ENCODE measurements at places on chromosomes 3 and 15.
A peak's percentile ranks its signal among the peaks of the same experiment; 100 is the strongest.

- DNase-seq, result no peak
Measured at GRCh38 chr3:10915376-10915775, 77.2 kb upstream of the SLC6A1 start.

DNA sequence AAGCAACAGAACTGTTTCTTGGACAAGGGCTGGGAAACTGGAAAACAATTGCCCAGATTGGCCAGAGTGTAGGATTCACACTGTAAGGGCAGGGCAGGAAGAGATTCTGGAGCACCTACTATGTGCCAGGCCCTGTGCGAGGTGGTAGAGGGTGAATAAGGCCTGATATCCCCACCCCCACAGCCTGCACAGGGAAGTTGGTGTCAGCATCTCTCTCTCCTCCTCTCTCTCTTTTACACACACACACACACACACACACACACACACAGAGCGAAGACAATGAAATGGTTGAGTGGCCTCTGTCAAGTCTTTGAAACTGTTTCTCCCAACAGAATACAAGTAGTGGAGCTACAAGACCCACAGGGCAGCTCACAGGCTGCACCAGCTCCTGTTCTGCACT lies 47.1 kb upstream of the SLCO2A1 start:
- no peak for DNase-seq

DNA sequence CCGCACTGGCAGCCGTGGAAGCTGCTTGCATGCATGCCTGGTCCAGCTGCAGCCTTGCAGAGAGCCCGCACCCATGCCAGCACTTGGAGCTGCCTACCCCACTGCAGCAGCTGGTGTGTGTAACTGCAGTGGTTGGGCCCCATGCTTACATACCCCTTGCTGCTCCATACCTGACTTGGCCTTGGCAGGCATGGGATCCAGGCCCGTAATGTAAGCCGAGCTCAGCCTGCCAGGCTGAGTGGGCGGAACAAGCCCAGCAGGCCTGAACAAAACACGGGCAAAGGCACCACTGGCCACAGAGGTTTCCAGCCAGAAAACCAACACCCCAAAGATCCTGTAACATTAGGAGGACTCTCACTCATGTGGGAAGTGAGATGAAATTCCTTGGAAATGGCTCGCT lies 48.3 kb downstream of the SLC6A20 start:
- DNase-seq, result no peak

DNA sequence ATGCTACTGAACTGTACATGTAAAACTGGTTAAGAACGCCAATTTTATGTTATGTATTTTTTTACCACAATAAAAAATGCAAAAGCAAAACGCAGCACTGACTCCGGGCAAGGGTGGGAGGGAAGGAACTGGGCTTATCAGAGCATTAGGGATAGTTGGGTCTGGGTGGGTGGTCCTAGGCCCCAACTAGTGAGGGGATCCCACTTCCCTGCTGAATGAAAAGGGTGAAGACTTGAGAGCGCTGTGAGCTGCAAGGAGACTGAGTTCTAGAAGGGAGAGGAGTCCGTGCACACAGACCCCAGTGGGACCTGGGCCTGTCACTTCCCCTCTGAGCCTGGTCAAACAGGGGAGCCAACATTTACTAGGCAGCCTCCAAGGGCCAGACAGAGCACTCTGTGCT lies 98.6 kb downstream of the TPRA1 start:
- no peak for DNase-seq

GRCh38 chr3:182722907-182723306 lies 70.4 kb upstream of the ATP11B start:
- DNase-seq, result no peak

DNA sequence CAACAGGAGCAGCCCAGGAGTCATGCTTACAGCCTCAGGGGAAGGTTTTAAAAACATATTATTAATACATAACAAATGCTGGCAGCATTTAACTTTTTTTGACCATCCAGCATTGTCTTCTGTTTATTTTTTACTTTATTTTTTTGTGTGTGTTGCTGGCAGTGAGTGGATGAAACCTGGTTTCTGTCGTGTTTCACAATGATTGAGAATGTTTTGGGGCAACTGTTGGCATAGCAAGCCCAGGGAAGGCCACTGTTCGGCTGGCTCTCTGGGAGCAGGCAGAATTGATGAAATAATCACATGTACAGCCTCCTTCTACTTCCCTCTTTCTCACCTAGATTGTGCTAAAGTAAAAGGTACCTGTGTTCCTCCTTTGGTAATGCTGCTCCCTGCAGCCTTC lies 190.2 kb downstream of the NR1D2 start:
- no peak for DNase-seq

GRCh38 chr15:69585937-69586336 lies 133.3 kb downstream of the RPLP1 start:
- DNase-seq, result no peak

DNA sequence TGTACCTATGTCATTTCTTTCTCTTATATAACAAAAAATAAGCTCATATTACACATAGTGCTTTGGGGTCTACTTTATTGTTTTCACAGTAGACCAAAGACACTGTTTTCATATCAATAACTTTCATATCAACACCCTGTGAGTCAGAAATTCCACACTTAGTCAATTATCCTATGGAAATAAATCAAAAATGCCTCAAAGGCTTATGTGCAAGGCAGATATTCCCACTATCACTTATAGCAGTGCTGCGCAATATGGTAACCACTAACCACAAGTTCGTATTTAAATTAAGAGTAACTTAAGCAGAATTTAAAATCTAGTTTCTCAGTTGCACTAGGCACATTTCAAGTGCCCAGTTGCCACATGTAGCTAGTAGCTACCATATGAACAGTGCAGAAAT lies 15.9 kb downstream of the SCG3 start:
- no peak for DNase-seq

DNA sequence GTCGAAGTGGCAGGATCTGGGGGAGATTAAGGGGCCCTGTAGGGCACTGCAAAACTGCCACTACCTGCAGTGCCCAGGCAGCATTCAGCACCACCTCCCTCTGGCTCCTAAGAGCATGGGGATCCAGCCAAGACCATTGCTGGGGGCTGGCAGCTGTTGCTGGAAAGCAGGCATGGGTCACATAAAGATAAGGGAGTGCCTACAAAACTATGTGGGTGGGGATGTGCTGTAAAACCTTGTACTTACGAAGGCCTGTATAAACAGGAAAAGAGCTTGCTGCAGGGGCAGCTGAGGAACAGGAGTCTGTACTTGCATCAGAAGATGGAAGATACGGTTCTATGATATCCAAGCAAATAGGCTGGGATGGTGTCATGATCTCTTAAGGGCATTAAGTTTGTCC lies 27.1 kb downstream of the IL20RB start:
- no peak for DNase-seq

DNA sequence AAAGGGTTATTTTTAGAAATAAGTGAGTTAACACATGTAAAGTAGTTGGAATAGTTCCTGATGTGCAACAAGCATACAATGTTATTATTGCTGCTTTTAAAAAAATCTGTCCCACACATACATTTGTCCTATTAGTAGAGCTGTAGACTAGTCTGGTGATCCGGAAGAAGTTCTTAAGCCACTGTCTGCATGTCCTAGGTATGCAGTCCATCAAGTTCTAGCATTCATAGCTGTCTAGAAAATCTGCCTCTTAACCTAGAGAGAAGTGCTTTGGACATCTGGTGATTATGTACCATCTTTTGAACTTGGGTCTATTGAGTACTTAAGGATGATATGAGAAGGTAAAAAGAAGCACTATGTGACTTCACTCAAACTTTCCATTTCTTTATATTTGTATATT lies 439.9 kb upstream of the NAALADL2 start:
- no peak for DNase-seq

GRCh38 chr3:143551761-143552160 lies 296.5 kb downstream of the SLC9A9 start:
- no peak for DNase-seq

- DNase-seq, result no peak
Measured at GRCh38 chr15:62320259-62320658, 155.2 kb upstream of the C2CD4B start.

DNA sequence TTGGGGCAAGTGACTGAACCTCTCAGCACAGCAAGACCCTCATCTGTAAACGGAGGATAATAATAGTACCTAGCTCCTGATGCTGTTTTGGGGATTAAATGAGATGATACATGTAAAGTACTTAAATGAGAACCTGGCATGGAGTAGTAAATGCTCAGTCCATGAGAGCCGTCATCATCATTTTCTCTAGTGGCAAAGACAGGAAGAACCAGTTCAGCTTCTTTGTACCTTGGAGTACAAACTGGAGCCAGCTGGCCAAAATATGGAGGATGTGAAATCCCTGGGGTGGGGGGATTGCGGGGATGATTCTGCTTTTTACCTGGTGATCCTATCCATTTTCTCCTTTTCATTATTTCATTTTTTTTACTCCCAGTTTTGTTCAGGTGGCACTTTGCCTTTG lies 204.2 kb upstream of the LRRN1 start:
- no peak for DNase-seq

DNA sequence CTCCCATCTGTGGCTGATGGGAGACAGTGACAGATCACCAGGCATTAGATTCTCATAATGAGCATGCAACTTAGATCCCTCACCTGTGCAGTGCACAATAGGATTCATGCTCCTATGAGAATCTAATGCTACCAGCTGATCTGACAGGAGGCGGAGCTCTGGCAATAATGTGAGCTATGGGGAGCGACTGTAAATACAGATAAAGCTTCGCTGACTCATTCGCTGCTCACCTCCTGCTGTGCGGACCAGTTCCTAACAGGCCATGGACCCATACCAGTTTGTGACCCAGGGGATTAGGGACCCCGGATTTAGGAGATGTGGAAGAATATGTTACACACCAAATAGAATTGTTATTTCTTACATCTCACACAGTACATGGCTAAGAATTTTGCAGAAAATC lies 6.7 kb downstream of the ARGFX start:
- DNase-seq, result no peak

- peak; percentile 62 for DNase-seq
Measured at GRCh38 chr15:82298520-82298919, 35.9 kb downstream of the SAXO2 start.

DNA sequence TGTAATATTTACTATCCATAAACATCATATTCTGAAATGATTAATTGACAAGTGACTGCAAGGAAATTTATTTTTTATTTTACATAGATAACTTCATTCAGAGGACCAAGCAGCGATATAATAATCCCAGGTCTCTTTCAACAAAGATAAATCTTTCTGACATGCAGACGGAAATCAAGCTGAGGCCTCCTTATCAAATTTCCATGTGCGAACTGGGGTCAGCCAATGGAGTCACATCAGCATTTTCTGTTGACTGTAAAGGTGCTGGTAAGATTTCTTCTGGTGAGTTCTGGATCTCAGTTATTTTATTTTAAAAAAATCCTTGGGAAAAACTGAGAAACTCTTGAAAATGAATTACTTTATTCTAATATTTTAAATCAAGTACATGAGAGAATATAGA lies 23.3 kb downstream of the SEC22A start:
- no peak for DNase-seq

DNA sequence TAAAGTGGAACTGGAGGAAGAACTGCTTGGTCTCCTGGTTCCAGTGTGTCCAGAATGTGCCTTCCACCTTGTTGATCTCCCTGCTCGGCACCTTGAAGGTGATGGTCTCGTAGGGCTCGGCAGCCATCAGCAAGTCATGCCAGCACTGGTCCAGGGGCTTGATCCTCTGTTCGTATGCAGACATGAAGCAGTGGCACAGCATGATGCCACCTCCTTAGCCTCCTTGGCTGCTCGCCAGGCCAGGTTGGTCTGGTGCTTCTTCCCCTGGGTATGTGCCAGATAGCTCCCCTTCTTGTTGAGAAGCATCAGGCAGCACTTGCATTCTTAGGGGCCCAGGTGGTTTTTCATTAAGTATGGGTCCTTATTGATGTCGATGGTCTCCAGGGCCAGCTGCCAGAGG lies 17.8 kb upstream of the TXNRD3 start:
- DNase-seq, result no peak
